ENCODE measurements at places on chromosomes 4 and X. TPM values are rescaled to one million over a fixed set of nuclear protein-coding genes. Genes with fewer than 3 reads are reported as not detected.
A peak's percentile ranks its signal among the peaks of the same experiment; 100 is the strongest.

GRCh38 chr4:88398381-88398780, 19.7 kb downstream of the HERC6 start:
- H3K27me3 ChIP-seq = no peaks in the 10 kb centered on the region
- no peak overlapping the region for H3K4me3 ChIP-seq
- peaks cover 34% of the 10 kb centered on the region for H3K36me3 ChIP-seq
- no peak for DNase-seq
- H3K27ac ChIP-seq = no peak overlapping the region

GRCh38 chr4:82284475-82284857, 89.3 kb downstream of the HNRNPD start:
- DNase-seq = no peak
- H3K27me3 ChIP-seq = peaks cover 21% of the 10 kb centered on the region
- H3K4me3 ChIP-seq = peak overlapping the region; percentile 74
- peaks cover 11% of the 10 kb centered on the region for H3K4me1 ChIP-seq
- peak overlapping the region; percentile 81 for H3K27ac ChIP-seq

The CORIN gene
- not detected for total RNA-seq

GRCh38 chr4:177339477-177340374, 30.1 kb downstream of the NEIL3 start:
- no peaks in the 10 kb centered on the region for H3K27me3 ChIP-seq
- H3K4me1 ChIP-seq = peaks cover 4% of the 10 kb centered on the region
- no peak overlapping the region for H3K27ac ChIP-seq

- H3K27me3 ChIP-seq = no peaks in the 10 kb centered on the region
- no peaks in the 10 kb centered on the region for H3K36me3 ChIP-seq
- no peak for DNase-seq
- no peak overlapping the region for H3K4me3 ChIP-seq
- peaks cover 7% of the 10 kb centered on the region for H3K4me1 ChIP-seq
Measured at GRCh38 chr4:11009281-11009680, 324.7 kb upstream of the CLNK start.

DNA sequence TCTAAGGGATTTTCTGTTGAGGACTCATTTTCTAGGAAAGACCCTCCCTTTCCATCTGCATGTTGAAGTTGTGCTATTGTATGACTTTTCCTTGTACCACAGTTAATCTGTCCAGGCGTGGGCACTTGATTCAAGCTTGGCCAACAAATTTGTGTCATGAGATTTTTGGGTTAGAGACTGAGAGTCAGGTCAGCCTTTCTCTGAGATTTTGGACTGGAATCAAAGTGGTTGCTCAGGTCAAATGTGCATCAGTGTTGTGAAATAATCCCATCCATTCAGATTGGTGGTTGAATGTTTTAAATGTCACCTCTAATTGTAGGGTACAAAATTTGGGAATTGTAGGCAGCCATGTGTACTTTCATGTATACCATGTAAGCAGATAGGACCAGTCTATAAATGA, 545.2 kb upstream of the IGFBP7 start:
- no peak overlapping the region for H3K27ac ChIP-seq
- no peak for DNase-seq
- H3K4me1 ChIP-seq = no peaks in the 10 kb centered on the region
- no peak overlapping the region for H3K4me3 ChIP-seq
- no peaks in the 10 kb centered on the region for H3K36me3 ChIP-seq

- no peak for DNase-seq
- H3K27ac ChIP-seq = no peak overlapping the region
- no peaks in the 10 kb centered on the region for H3K27me3 ChIP-seq
- H3K4me3 ChIP-seq = no peak overlapping the region
Measured at GRCh38 chr4:186676531-186677161, 47.0 kb downstream of the FAT1 start.

DNA sequence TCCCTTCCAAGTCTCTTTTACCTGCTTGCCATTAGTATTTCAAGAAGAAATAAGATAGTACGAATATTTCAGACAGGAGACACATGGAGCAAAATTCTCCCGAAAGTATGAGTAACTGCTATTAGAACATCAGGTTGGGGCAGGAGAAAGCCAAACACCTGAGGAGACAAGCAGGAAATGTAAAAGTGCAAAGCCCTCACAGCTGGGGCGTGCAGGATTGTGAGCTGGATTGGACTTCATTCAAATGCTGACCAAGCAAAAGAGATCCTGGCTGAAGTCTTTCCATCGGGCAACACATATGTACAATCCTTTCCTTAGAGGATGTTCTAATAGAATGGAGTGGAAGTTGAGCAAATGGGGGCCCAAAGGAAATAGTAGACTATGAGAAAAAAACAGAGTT, 76.8 kb downstream of the DTHD1 start:
- no peaks in the 10 kb centered on the region for H3K4me1 ChIP-seq
- H3K36me3 ChIP-seq = no peaks in the 10 kb centered on the region
- DNase-seq = no peak
- no peak overlapping the region for H3K27ac ChIP-seq

All from activated CD8-positive, alpha-beta T cell treated with anti-CD3 and anti-CD28 coated beads, Interleukin-2, amount 10 ng/mL, durations not matched to agents 7 days and 5 days (primary cell).